ENCODE measurements at places on chromosomes 12 and 14.

DNA sequence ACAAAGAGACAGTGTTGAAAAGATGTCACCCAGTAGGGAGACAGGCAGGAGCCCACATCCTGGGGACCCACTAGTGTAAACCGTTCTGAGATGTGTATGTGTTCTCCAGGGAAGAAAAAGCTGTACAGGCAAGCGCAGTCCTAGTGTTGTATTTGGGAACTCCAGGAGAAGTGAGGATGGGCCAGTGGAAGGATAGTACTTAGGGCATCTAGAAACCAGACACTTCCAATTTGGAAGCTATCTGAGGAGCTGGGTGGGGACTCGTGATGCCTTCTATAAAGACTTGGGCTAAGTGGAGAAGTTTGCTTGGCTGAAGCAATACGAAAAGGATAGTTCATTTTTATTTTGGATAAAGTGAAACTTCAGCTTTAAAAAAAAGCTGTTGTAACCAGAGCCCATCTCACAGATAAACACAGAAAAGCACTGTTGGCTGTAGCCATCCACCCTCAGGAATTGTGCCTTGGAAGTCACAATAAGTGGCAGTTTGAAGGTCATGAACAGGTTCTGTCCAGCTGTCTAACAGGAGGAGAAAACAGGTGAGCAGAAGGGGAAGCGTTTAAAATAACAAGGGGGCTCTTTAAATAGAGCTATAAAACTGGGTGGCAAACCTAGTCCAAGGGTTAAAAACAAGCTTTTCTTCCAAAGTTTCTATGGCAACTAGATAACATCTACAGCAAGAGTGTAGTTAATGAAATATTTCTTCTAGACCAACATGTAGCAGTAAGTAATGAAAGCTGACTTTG is 108.0 kb upstream of the ARHGAP5 start:
- DNase-seq, result no peak

GRCh38 chr14:30462358-30462757 is 96.6 kb upstream of the G2E3 start:
- DNase-seq, result no peak

DNA sequence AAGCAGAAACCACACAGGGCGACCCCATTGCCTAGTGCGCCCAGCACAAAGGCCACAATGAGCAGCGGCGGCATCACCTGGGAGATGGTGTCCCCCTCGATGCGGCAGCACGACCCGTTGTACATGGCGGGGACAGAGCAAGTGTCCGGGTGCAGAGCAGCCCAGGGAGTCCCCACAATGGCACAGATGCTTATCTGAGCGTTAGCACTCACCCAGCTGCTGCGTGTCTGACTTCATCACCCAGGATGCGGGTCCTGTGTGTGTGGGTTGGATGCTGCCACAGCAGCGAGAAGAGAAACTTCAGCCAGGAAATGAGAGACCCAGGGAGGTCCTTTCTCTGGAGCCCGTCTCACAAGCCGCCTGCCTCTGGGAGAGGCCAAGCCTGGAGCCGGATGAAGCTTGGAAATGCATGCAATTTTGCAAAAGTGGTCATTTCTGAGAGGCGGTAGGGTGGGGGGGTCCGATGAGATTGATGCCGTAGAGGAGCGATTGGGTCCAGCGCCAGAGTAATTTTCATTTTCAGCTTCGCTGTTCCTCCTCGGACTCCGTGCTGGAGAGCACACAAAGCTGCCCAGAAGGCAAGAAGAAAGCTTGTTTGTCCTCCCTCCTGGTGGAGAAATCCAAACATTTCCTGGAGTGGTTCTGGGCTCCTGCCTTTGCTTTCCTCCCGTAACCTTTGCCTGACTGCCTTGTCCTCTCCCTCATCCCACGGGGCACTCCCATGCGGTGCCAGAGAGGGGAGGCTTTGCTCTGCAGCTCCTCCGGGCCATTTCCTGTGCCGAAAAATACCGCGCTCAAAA is at the start of gene HCAR1:
HCAR1 (minus strand) TSS at position 630 of the 800 bp plus-strand sequence; CDS start at position 125, 505 bp downstream.
- no peak for DNase-seq

GRCh38 chr12:124737040-124737419 is 126.6 kb downstream of the SCARB1 start:
- no peak for DNase-seq

DNA sequence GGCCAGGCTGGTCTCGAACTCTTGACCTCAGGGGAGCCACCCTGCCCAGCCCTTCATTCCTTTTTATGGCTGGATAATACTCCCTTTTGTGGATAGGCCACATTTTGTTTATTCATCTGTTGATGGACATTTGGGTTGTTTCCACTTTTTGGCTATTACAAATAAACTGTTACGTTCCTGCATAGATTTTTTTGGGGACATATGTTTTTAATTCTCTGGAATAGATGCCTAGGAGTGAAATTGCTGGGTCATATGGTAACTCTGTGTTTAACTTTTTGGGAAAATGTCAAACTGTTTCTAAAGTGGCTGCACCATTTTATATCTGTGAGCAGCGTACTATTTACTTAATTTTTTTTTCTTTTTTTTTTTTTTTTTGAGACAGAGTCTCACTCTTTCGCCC is 9.8 kb downstream of the KMT5A start:
- no peak for DNase-seq

GRCh38 chr14:21072031-21072473 is 1.9 kb downstream of the ARHGEF40 start:
- no peak for DNase-seq

DNA sequence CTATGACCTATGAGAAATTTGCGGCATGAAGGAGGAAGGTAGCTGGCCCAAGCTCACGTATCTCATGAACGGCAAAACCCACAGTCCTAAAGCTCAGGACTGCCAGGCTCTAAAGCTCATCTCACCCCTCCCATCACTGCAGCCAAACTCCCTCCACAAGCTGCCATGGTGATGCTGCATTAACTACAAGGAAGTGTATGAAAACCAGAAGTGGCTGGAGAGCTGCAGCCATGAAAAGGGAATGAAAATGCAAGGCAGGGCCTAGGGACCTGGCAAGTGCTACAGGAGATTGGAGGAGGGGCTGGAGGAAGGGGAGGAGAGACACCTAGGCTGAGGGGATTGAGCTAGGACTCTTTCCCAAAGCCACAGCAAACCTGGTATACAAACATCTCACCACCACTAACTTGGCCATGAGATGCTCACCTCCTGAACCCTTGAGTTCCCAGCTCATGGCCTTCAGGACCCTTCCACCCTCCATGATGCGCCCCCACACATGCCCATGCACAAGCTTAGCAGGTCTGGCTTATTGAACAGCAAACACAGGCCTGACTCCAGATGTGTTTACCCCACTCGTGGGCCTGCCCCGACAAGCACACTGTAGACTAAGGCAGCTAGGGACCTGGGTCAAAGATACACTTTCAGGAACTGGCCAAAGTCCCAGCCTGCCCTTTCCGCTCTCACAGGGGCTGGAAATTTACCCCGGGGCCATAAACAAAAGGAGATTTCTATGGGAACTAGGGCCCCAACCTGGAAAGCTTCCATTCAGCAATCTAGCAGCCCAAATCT is 42.0 kb downstream of the LTBP2 start:
- no peak for DNase-seq

DNA sequence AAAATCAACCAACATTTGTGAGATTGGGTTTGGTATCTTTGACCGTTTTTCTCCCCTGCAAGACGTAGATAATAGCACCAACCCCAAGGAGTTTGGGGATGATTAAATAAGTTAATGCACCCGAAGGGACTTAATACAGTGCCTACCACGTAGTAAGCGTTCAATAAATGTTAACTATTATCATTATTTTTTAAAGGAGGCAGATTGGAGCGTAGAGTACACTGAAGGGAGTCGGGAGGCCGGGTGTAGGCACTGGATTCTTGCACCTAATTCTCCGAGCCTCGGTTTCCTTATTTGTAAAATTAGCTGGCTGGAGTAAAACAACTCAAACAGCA is 367 bp upstream of the FRS2 start:
- no peak for DNase-seq

Measured in esophagus squamous epithelium (tissue), 5 donors.